ENCODE measurements at places on chromosomes 2 and 18.

- no peak for DNase-seq
Observed at GRCh38 chr2:43511199-43511598, 84.6 kb downstream of the THADA start.

DNA sequence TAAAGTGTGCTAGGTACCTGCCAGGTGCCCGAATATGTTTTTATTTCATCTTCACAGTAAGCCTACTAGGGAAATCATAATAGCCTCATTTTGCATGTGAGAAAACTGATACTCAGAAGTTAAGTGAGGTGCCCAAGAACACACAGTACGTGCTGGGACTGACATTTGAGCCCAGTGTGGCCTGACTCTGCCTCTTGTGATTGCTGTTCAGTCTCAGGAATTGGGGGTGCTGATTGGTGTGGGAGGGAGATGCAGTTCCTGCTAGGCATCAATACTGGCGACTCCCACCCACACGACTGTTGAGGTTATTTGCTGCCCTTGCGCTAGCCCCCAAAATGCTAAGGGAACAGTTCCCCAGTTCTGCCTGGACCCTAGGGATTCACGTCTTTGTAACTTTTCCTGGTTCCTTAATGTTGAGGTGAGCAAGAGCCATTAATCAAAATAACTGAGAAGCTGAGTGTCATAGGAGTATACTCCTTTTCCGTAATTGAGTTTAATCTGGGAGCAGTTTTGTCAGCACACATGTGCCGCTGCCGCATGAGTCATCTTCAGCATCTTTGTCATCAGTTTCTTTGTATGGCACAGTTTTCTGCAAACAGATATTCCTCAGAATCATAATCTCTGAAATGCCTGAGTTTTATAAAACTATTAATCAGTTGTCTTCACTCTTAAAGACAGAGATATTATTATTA, 120.7 kb downstream of the NCK2 start:
- DNase-seq: no peak

GRCh38 chr2:26034637-26034992, 731 bp downstream of the RAB10 start:
- no peak for DNase-seq

DNA sequence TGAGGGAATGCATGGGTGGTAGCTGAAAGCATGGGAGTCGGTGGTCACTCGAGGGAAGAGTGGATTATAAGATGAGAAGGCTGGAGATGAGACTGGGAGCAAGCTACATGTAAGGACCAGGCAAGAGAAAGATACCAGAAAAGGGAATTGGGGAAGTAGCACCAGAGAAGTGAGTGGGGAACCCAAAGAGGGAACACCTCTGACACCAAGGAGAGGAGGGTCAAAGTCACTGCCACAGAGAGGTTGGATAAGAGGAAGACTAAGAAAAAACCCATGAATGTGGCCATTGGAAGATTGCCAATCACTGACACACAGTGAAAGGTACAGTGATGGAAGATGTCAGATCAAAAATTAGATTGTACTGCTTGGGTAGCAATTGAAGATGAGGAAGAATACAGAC, 473.9 kb downstream of the BCL11A start:
- DNase-seq: no peak

DNA sequence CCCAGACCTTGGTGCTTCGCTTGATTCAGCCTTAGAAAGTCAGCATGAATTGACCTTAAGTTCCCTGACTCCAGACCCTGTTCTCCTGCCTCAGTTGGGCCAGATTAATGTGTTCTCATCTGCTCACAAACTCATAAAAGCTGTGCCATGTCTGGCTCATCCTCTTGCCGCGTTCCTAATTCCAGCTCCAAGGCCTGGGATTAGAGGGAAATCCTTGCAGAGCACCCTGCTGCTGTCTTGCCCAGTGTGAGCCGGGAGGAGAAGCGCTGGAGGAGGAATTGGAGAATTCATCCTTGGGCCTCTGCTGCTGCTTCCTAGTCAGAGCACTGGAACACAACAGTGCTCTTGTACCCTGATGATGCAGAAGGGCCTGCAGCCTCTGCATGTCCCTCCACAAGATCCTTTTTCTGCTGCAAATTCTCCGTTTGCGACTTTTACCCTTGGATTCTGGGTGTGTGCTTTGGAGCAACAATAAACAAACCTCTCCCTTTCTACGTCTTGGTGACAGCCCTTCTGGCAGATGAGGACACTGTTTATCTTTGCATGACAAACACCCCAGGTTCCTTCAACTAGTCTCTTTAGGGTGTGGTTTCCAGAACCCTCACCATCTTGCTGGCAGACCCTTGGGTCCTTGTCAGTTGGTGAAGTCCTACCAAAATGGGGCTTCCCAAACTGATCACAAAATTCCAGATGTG, 46.9 kb upstream of the CNGA3 start:
- DNase-seq: no peak

DNA sequence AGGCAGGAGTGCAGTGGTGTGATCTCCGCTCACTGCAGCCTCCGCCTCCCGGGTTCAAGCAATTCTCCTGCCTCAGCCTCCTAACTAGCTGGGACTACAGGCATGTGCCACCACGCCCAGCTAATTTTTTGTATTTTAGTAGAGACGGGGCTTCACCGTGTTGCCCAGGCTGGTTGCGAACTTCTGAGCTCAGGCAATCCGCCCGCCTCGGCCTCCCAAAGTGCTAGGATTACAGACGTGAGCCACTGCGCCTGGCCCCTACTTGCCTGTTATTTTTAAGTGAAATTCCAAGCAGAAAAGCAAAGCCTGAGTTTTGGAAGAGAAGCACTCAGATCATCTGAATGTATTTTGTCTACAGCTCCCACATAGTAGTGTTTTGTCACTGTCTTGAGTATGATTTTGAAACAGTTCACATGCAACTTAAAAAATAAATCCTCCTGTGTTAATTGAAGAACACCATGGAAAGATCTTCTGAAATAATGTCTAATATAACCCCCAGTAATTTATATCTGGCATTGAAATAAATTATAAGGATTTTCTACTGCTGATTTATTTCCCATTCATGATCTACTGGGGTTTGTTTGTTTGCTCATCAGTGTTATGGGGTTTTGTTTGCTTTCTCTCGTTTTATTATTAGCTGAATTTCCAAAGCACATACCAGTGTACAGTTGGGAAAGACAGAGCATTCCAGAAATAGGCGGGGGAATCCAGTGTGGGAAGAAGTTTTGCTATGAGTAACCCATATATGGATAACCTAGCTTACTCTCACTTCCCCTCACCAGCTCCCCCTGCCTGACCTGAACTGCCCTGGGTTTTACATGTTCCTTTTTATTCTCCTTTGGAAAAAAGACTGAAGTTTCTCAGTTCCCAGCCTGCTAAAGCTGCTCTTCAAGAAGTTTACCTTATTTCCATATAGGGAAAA, 80.1 kb upstream of the MAP3K20 start:
- no peak for DNase-seq

GRCh38 chr2:173028671-173029070, 47.0 kb upstream of the MAP3K20 start:
- DNase-seq: no peak
